ENCODE measurements at places on chromosomes 4 and X. TPM values are rescaled to one million over a fixed set of nuclear protein-coding genes. Genes with fewer than 3 reads are reported as not detected.

The GPC3 gene
- total RNA-seq = not detected

The TMEM150C gene
- total RNA-seq = 1.3 TPM

The PHOX2B gene
- not detected for total RNA-seq

The CENPVL2 gene
- not detected for total RNA-seq

The ANKRD50 gene
- total RNA-seq = 5.9 TPM

The CXCL5 gene
- total RNA-seq = 34.0 TPM

The SPACA5 gene
- total RNA-seq = not detected

The RNF175 gene
- total RNA-seq = not detected

The MAGEA1 gene
- total RNA-seq = not detected

The FOXR2 gene
- not detected for total RNA-seq

The SRP72 gene
- total RNA-seq = 43.5 TPM

The APOO gene
- total RNA-seq = 32.0 TPM

The TSPAN6 gene
- total RNA-seq = 42.8 TPM

The USP17L20 gene
- not detected for total RNA-seq

The ADRA2C gene
- total RNA-seq = 10.9 TPM

The DKK2 gene
- total RNA-seq = not detected
